Right renal pelvis (tissue), 4 donors: ENCODE measurements at places on chromosomes 11 and 22.

DNA sequence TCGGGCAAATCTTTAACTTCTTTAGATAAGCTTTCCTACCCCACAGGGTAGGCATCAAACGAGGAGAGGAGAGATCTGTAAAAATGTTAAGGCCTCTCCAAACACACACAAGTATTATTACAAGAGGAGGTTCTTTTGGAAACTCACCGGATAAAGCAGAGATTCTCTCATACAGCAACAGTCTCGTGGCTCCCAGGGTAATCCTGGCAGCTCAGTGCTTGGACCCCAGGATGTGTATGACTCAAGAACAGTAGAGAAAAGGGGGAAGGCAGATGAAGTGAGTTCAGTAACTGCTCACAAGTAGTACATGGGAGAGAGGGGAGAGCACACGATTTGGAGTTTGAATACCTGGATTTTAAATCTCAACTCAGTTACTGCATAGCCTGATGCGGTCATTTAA lies 120.9 kb downstream of the FEZ1 start:
- no peak for DNase-seq

DNA sequence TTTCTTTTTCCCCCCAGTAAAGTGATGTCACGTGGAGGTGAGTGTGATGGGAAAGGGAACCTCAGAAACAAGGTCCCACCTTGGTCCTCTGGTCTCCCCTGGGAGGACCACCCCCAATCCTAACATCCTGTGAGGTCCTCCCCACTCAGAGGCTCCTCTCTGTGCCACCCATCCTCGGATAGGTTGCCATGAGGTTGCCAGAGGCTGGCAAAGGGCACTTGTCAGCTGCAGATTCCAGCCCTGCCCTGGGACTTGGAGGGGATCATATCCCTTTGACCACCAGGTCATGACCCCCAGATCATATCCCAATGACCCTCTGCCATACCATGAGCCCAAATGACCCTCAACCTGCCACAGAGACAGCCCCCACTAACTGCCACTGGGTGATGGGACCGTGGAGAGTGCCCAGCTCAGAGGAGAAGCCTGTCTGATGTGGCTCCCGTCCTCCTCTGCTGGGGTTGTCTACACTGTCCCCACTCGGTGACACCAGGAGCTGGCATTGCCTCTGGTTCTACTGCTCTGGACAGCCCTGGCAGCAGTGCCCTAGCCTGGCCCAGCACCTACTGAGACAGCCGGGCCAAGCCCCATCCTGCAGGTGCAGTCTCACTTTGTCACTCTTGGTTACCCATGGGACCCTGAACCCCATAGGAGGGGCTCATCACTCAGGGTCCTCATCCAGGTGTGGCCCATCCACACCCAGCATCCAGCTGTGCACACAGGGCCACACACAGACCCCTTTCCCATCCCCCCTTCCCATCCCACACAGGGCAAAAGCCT lies 90.2 kb upstream of the KCNQ1OT1 start:
- no peak for DNase-seq

GRCh38 chr22:42939941-42940653 lies 74.9 kb downstream of the PACSIN2 start:
- DNase-seq = no peak

DNA sequence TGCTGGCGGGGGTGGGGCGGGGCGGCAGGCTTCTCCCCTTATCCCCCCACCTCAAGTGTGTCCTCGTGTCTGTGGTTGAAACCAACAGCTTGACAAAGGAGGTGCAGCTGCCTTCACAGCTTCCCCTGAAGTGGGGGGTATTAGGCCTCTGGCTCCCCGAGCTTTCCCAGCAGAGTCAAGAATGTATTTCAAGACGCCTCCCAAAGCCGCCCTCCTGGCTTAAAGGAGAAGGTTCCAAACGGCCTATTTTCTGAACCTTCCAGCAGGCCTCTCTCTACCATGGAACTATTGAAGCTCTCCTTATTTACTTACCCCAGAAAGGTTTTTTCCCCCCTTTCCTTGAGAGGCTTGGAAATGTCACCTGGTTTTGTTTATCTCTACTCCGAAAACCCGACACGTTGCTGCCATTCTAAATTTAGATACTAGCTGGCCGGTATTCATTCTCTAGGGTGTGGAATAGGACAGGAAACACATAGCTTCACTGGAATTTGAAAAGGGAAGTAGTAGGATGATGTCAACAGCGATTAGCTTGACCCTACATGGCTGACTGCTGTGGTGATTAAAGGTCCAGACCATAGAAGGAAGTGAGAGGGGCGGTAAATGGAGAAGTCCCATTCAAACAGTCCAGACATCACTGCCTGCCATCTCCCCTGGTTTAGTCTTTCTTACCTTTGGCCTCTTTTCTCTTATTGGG lies 671 bp upstream of the PICALM start:
- peak; percentile 39 for DNase-seq

- DNase-seq = no peak
Observed at GRCh38 chr11:108589136-108589535, 4.4 kb downstream of the EXPH5 start.
